Activated naive CD4-positive, alpha-beta T cell (primary cell): ENCODE measurements at places on chromosomes 3 and 15.

- no peak for DNase-seq
These were observed 8.6 kb downstream of the SPG11 start for GRCh38 chr15:44654858-44655257.

- no peak for DNase-seq
These were observed 2.4 kb upstream of the CORO2B start for GRCh38 chr15:68576235-68576892.

- no peak for DNase-seq
These were observed 1.9 kb downstream of the NFKBIZ start for GRCh38 chr3:101851072-101851770.

DNA sequence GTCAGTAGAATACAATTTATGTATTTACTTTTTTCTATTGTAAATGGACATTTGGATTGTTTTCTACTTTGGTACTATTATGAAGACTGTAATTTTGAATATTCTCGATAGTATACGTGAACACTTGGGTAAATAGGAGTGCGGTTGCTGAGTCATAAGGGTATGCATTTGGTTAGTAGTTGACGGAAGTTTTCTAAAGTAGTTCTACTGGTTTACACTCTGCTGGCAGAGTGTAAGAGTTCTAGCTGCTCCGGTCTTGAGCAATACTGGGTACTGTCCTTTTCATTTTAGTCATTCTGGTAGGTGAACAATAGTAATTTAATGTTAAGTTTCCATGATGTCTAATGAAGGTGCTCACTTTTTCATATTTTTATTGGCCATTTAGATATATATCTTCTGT is 70.0 kb downstream of the MEF2A start:
- DNase-seq = no peak

DNA sequence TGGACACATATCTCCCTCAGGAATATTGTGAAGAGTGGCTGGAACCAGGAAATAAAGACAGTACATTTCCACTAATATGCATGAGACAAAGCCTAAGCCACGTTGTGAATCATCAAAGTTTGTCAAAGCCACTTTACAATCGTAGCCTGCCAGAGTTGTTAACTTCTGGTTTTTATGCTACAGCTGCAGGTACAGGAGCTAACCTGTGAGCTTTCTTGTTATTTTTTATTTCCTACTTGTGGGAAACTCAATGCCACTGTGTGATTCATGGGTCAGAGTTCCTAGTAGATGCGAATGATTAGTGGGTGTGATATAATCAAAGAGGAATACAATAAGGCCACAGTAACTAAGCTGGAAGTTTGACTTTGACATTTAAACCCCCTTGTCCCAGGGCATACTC is 44.4 kb upstream of the TEX9 start:
- DNase-seq = no peak

GRCh38 chr3:19945969-19946831 is 697 bp upstream of the RAB5A start:
- DNase-seq = no peak

DNA sequence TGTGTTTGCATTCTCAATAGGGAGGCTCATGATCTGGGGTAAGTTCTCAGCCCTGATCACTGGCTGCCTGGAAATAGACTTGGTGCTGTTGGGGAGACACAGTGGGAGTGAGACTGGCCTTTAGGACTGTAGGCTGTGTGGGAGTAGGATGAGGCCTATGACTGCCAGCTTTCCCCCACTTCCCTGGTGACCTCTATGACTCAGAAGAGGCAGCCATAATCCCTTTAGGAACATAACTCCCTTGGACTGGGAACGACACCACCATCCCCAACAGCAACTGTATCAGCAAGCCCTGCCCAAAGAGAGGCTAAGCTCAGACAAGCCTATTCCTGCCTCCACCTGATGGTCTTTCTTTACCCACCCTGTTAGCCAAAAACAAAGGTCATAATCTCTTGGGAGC is 91.3 kb downstream of the SUCNR1 start:
- DNase-seq = no peak

DNA sequence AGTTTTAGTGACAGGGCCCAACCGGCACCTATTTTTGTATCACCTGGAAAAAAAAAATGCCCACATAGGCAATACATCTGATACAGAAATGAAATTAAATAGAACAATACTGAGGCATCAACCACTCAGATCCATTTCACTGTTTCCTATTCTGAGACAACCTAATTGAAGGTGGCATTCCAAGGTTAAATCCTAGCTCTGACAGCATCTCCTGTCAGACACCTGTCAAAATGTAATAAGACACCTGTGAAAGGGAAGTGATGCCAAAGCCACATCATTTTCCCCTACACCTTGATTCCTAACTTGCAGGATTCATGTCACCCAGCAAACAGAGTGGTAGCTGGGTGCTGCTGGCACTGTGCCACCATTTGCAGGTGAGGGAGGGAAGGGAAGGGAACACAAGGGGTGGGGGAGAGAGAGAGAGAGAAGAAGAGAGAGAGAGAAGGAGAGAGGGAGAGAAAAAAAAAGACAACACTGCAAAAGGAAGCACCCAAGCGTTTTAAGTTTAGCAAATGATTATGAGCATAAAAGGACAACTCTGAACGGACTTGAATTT is 1044.6 kb upstream of the CFAP20DC start:
- DNase-seq = no peak

GRCh38 chr3:32734756-32735155 is 49.8 kb downstream of the CNOT10 start:
- no peak for DNase-seq
